ENCODE measurements at places on chromosomes 5 and 9. TPM values are rescaled to one million over a fixed set of nuclear protein-coding genes. Genes with fewer than 3 reads are reported as not detected.

Gene STPG3
- total RNA-seq: 0.38 TPM

Gene BASP1
- 12.5 TPM for total RNA-seq

Gene DTWD2
- 12.4 TPM for total RNA-seq

Gene GPX3
- total RNA-seq: 1,327 TPM

Gene BOD1
- 32.5 TPM for total RNA-seq

Gene ZNF367
- total RNA-seq: 1.9 TPM

Gene SIT1
- total RNA-seq: 3.1 TPM

Gene INSL4
- total RNA-seq: not detected

Gene MSMP
- 0.47 TPM for total RNA-seq

Gene PCDHAC1
- 2.9 TPM for total RNA-seq

Gene LURAP1L
- total RNA-seq: 11.1 TPM

Gene TNPO1
- 86.6 TPM for total RNA-seq

Gene DNM1
- 22.6 TPM for total RNA-seq

Gene ASTN2
- 11.5 TPM for total RNA-seq

Gene FRMPD1
- 0.19 TPM for total RNA-seq

Gene ZNF454
- total RNA-seq: 4.2 TPM

Gene PCDHA3
- total RNA-seq: 1.4 TPM

Gene MAMDC4
- 8.1 TPM for total RNA-seq

Gene PFN3
- not detected for total RNA-seq

Gene SLC12A2
- total RNA-seq: 21.0 TPM

Gene CNTNAP3B
- 26.3 TPM for total RNA-seq

Gene PCDHB16
- 5.1 TPM for total RNA-seq

Gene PAEP
- not detected for total RNA-seq
